Activated T-helper 1 cell treated with Interleukin-2 at 50 U/mL for 16 hours (primary cell): ENCODE measurements at places on chromosomes 16 and 17.

GRCh38 chr16:25009822-25010221, 5.3 kb downstream of the ARHGAP17 start:
- no peak for DNase-seq

- peak; percentile 12 for DNase-seq
Observed at GRCh38 chr17:74282587-74283370, 8.7 kb downstream of the DNAI2 start.

DNA sequence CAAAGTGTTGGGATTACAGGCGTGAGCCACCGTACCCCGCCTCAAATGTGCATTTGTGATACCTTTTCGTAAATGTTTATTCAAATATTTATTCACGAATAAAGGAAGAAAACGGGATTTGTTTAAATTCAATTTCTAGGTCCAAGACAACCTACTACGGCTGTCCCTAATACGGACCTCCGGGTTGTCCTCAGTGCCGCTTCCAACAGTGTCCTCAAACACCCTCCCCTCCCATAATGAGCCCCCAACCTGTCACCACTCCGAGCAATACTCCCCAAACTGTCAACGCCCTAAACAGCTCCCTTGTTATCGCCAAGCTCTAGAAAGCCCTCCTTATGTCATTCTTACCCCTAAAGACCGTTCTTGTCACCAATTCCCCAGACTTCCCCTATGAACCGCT, 539 bp upstream of the GABARAPL2 start:
- DNase-seq = no peak

DNA sequence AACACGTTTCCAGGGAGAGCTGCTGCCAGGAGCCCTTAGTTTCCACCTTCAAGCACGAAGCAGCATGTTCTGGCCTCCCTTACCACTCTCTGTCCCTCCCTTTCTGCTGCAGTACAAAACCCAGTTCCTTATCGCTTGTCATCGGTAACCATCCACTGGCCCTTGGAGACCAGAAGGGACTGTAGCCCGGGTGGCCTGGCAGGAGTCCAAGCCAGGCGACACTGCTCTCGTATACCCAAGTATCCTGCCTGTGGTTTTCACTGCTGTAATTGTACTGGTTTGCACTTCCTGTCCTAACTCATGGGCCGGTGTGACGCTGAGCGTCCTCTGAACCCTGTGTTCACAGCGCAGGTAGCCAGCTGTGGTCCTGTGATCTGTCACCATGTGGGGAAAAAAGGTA, 81.1 kb downstream of the MAF start:
- no peak for DNase-seq

DNA sequence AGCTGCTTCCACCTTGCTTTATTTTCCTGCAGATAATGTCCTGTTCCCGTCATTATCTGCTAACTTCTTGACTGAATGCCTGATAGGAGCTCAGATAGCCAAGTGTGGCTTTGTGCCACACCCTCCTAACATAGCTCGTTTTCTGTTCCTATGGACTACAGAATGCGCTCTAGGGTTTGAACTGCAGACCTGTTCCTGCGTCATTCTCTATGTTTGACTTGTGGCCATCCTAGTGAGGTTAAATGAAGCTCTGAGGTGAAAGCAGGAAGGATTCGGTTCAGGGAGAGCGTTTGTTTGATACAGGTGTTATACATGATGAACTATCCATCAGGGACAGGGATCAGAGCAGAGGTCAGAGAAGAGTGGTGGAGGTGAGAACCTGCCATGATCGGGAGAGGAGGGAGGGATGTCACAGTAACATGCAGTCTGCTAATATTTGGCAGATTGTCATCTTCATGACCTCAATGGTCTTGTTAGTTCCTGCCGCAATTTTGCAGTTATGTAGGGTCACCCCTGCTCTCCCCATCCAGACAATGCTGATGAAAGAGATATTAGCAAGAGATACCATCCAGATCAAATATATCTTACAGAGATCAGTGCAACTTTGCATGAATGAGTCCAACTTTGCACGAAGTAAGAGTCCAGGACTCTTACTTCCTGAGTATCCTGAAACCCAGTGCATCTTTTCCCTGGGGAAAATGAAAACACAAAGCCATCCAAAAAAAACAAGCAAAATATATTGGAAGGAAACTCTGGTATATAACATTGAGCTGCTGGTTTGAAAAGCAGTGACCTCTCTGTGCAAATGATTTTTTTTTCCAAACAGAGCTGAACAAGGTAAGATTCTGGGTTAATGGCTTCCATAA, 32.8 kb downstream of the MPHOSPH6 start:
- no peak for DNase-seq

GRCh38 chr17:70517816-70518215, 348.5 kb downstream of the KCNJ2 start:
- no peak for DNase-seq

DNA sequence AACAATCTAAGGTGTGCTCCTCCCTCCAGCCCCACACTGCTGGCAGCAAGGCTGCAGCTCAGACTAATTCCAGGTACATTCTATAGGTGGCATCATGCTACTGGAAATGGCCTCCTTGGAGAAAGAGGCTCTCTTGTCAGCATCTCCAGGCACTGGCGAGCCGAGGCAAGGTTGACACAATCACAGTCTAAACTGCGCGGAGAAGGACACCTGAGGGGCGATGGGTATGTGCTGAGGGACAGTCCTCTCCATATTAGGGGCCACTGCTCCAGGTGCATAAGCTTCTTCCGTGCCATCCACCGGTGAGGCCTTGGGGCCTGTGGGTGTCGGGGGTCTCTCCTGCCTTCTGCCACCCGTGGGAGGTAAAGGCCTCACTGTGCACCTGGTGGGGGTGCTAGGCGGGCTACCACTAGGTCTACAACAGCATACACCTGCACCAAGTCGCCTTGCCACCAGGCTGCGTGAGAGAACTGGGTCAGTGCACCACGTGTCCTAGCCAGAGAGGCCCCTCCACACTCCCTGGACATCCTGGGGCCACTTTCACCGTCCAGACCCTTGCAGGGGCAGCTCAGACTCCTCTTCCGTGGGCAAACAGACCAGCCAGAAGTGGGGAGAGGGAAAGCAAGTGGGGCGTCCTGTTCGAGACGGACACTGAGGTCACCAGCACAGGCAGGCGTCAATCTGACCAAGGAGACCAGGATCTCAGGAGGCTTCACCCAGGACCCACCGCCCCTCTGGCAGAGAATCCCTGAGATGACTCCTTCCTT, 12.1 kb upstream of the CBX8 start:
- no peak for DNase-seq

DNA sequence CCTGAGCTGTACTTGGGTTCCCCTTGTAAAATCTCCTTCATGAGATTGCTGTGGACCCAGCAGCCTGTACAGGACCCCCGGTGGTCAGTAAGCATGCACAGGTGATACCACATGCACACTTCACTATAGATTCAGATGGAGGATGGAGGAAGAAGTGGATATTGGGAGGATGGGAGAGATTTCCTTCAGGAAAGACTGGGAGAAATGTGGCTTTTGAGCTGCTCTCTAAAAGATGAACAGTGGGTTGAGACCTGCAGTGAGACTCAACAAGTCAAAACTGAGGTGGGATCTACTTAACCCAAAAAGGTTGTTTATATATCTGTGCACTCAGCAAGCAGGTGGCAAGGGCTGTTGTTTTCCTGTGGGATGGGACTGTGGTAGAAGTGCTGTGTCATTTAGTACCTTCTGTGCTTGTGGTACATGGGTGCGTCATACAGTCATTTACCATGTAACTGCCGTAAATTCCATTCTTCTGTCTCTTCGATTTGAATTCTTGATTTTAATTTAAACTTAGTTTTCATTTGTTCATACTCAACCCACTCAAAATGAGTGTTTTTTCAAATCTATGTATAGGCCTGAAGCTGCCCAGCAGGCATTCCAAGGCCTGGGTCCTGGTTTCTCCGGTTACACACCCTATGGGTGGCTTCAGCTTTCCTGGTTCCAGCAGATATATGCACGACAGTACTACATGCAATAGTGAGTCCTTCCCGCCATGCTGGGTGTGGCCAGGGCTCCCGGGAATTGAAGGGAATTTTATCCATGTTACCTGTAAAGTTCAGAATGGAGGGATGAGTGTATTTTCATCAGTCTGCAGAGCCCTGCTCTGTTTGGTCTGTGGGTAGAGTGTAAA, 6.9 kb downstream of the HERPUD1 start:
- no peak for DNase-seq

- no peak for DNase-seq
Observed at GRCh38 chr17:73521376-73521775, 122.9 kb downstream of the SDK2 start.

DNA sequence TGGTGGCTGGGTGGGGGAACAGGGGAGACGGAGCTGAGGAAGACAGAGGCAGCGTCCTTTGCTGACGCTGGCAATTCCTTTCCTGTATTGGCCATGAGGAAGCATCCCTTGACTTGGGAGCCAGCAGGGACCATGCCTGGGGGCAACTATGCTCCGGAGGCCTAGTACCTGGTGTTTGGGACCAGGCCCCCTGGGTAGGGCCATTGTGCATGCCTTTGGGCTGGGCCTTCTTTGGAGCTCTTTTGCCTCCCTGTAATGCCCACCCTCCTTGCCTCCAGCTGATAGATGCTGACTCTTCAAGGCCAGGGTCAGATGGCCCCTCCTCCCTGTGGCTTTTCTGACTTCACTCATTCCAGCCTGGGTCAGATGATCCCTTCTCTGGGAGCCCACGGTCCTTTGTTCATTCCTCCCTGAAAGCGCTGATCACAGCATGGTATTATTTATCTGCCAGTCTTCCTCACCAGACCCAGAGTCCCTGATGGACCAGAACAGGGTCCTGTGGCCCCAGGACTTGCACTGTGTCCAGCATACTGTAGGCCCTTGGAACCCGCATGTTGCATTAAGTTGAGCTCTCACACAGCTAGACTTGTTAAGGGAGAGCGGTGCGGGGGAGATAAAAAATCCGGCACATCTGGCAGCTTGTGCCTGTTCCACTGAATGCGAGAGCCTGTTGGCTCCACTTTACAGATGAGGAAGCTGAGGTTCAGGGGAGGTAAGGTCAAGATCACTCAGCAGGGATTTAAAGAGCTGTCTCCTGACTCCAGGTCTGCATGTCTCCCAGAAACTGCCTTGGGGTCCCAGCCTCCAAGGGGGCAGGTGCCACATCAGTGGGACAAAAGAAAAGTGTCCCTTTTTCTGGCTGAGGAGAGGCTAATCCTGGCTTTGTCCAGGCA, 2.9 kb downstream of the STARD3 start:
- no peak for DNase-seq

DNA sequence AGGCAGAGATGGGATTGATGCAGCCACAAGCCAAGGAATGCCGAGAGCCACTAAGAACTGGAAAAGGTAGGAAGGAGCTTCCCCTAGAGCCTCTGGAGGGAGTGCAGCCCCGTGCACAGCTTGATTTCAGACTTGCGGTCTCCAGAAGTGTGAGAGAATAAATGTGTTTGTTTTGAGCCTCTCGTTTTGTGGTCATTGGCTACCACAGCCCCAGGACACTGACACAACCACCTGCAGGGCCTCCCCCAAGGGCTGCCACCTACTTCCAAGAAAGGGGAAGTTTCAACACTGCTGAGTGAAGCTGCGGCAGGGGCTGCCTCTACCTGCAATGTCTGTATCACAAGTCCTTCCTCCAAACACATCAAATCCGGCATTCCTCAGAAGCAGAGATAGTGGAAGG, 346.9 kb downstream of the C16orf95 start:
- no peak for DNase-seq

GRCh38 chr17:78986048-78986648, 6.4 kb upstream of the LGALS3BP start:
- DNase-seq = no peak

DNA sequence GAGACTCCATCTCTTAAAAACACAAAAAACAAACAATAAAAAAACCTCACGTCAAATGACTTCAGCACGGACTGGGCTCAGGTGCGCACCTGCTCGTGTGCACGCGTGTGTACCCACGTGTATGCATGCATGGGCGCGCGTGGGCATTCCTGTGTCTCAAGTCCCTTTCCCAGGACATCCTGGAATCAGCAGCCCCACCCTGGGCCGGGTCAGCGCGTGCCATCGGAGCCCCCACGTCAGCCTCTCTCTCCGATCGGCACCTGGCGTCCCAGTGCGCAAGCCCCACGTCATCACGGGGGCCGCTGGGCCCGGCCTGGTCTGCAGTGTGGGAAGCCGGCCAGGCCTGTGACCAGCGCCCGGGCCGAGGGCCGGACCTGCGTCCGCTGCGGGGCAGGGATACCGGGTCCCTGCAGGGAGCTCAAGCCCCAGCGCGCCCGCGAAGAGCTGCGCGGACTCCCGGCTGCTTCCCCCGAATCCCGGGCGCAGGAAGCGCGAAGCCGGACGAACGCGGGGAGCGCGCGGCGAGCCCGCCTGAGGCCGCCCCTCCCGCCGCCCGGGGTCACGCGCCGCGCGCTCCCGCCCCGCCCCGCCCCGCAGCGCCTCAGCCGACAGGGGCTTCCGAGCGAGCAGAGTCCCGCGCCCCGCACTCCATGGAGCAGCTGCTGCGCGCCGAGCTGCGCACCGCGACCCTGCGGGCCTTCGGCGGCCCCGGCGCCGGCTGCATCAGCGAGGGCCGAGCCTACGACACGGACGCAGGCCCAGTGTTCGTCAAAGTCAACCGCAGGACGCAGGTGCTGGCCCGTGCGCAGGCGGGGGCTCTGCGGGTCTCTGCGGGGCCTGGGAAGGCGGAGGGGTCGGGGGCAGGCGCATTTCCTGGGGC, at the start of gene FN3K:
Gene FN3K, plus strand, starts transcription at position 629 of the 880 bp plus-strand sequence. Its CDS starts 22 bp downstream, at position 651.
- DNase-seq = no peak

DNA sequence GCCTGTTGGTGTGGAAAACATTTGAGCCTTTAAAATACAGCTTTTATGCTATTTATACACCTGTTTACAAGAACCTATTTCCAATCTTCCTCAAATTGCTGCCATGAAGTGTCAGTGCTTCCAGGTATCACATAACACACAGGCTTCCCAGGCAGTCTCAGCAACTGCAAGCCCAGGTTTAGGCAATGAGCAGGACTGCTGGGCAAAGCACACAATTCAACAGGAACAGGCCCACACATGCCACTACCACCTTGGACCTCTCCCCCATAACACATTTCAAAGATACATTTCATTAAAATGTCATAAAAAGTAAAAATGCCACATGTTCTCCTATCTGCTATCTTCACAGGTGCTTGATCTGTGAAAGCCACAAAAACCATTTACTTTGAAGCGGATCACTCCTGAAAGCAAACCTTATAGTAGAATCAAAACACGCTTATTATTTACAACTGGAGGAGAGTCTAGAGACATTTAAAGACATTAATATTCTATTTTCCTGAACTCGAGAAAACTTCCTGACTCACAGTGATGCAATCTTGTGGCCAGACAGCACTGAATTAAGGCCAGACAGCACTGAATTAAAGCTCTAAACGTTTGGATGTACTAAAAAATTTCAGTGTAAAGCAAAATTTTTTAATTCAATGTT, 31.5 kb downstream of the ANKFY1 start:
- no peak for DNase-seq

GRCh38 chr16:2481676-2482075, 6.7 kb downstream of the TBC1D24 start:
- no peak for DNase-seq

GRCh38 chr16:14501331-14502255, 128.5 kb downstream of the PARN start:
- DNase-seq = no peak

GRCh38 chr17:2786176-2786881, 9.9 kb upstream of the RAP1GAP2 start:
- DNase-seq = peak; percentile 83
